ENCODE measurements at places on chromosomes 1 and 21.

DNA sequence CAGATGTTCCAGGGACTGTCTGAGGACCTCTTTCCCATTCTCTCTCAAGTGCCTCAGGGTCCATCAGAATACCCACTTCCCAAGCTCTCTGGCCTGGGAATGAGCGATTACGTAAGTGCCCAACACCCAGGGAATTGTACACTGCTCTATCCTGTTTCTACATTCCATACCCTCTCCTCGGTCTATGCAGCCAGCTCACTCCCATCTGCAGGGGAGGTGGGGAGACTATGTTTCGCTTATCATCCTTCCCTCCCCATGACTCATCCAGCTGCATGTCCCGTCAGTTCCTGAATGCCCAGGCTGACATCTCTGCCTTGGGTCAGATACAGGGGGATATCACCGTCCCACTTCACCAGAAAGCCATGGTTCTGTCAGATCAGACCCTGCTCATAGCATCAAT is 34.5 kb upstream of the CD1D start:
- DNase-seq, result no peak

DNA sequence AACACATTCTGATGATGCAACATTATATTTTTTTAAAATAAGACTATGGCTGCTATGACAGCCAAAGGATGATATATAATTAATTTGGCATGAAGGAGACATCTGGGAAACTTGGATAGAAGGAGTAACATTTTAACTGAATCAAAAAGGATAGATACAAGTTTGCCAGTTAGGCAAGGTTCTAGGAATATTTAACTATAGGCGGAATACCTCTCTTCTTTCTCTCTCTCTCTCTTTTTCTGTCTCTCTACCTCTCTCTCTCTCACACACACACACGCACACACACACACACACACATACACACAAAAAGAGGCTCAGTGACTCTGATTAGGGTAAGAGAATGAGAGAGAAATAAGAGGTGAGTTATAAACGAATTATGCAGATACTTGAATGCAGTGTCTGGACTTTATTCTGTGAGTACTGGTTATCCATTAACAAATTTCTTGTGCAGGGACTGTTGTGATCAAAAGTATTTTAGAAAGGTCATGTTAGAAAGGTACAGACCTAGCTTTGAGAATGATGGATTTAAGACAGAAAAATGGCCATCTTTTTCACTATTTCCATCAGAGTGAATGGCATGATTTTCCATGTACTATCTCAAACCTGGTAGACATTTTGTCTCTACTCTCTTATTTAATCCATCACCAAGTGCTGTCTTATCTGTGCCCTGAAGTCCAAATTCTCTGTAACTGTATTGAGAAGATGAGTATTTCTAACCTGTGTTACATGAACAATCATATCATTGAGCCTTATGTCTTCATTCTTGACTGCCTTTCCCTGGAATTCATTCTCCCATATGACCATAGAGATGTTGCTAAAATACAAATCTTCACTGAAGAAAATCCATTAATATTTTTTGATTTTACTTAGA is 1106.9 kb upstream of the ADGRL4 start:
- DNase-seq, result no peak

DNA sequence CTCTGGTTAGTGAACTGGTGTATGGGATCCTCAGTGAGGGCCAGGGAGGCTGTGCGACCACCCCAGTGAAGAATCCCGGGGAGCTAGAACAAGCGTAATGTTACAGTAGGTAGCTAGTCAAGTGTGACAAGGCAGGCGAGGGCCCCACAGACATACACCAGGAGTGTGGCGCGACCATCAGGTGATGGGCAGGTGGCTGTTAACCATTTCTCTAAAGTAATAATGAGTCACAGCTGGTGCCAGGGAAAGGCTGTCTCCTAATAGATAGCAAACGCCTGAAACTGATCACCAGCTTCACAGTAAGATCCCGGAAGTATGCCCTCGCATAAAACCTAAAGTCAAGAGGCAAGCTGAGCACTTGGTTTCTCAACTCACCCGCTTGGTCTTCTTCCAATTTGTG is 40.5 kb upstream of the TARBP1 start:
- DNase-seq, result no peak

GRCh38 chr1:182410620-182411273 is 10.3 kb upstream of the TEDDM1 start:
- DNase-seq, result no peak

DNA sequence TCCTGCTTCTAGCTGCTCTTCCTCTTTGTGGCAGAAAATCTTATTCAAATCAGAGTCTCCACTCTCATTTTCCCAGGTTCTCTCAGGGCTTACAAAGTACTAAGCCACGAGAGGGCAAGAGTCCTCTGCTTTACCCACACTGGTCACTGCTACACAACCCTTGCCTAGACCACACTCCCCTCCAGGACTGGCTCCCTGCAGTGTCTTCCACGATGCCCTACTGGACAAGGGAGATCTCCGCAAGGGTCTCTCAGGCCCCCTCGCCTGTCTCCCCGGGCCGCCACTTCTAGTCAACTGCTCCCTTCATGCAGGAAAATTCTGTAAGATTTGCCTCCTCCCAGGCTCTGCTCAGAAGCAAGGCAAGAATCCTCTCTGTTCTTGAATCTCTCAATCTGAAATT is 319.6 kb downstream of the RRAGC start:
- DNase-seq, result no peak

- no peak for DNase-seq
Observed at GRCh38 chr1:50562106-50562505, 138.9 kb upstream of the DMRTA2 start.

DNA sequence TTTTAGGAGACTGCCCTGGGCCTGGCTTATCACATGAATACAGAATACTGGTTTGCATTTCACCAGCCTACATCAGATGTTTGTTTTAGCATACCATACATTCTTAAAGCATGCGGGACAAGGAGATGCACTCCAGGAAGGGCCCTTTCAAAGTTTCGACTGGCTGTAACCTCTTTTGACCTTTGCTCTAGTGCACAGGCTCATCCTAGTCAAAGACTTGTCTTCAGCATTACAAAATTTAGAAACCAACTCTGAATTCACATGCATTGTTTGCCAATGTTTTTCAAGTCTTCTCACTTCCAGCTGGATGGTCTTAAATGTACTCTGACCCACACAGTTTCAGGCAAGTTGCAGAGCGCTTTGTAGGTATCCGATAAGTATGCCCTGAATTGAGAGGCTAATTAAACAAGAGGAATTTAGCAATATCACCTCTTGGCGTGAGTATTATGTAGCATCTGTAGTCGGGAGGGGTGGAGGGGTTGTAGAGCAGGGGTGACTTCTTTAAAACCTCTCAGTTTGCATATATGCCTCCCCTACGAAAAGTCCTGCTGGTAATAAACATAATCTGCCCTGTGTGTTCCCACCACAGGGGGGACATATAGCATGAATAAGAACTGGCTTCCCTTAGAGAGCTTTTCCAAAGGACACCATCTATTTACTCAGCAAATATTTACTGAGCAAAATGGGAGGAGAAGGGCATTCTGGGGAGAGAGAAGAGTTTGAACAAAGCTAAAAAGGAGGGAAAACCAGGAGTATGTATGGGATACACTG is 24.4 kb upstream of the AHCYL1 start:
- DNase-seq, result no peak

DNA sequence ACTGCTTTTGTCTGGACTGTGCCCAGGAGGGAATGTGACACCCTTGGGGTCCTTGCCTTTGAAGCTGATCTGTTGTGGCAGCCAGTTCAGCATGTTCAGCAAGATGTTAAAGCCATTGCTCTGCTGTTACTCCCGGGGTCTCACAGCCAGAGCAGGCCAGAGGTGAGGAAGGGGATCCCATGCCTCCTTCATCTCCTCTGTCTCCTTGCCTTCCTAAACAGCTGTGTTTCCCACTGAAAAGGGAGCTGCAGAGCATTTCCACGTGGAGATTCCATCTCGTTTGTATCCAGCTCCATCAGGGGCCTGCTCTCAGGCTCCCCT is 135.8 kb upstream of the COL6A1 start:
- DNase-seq, result no peak

DNA sequence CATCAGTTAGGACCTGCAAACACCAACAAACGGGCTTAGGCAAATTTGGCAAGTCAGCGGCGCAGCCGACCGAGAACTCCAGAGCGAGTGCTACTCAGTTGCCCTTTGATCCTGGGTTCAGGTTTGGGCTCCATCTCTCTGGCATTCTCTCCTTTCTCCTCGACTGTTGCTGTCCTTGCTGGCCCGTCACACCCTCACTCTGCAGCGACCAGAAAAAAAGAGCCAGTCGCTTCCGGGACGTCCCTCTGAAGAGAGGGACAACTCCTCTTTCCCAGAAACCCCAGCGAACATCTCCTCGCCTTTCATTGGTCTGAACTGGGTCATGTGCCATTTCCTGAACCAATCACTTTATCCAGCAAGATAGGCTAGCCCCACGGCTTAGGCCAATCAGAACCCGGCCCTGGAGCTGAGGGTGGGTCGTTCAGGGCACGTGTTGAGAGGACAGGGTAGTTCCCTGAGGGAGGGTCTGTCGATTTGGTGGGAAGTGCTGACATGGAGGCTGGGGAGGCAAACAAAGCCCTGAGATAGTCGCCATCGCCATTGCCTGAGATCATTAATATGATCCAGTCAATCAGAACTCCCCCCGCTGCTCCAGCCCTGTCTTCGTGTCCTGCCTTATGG is 113.7 kb downstream of the PTPRU start:
- DNase-seq, result no peak

GRCh38 chr1:10484521-10484920 is 9.8 kb downstream of the PEX14 start:
- DNase-seq, result no peak

DNA sequence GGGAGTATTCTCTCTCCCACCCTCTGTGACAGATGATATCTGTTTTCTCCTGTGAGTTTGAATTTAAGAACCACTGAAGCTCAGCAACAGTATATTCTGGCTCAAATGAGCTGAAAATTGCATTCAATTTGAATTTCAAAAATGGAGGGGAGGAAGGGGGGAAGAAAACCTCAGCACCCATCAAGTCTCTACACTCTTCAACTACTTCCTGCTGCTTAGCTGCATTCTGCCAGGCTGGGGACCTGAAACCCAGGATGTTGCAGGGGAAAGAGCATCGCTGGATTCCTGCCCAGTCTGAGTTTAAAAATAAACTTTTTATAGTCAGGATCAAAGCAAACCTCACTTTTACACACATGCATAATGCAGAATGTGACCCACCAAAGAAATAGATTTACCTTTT is 214.3 kb upstream of the ESRRG start:
- no peak for DNase-seq

DNA sequence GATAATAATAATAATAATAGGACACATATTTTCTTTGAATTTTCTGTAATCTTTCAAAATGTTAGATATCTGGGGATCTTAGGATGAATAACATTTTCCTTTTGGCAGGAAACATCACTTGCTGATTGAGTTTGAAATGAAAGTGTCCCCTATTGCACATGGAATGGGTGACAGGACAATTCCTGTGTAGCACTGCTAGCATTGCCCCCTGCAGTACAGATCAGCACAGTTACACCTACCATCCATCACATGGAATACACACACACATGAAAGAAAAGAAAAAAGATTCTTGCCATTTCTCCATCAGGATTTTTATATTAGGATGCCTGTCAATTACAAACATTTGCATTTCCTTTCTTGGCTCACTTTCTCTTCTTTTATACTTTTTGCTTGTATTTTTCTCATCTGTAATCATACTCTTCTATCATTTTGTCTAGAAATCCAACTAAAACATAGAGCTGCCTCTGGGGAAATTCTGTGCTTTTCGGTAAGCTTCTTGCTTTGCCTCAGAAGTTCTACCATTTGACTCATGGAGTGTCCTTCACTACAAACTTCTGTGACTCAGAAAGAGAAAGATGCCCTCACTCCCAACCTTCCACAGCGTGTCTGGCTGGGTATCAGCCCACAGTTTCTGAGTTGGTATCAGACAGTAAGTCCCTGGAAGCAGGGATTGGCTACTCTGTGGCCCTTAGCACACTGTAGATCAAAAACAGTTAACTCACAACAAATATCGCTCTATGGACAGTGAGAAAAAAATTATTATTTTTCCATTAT is 641.2 kb downstream of the PTPRC start:
- no peak for DNase-seq

- no peak for DNase-seq
Observed at GRCh38 chr1:60894130-60894529, 188.2 kb upstream of the NFIA start.

DNA sequence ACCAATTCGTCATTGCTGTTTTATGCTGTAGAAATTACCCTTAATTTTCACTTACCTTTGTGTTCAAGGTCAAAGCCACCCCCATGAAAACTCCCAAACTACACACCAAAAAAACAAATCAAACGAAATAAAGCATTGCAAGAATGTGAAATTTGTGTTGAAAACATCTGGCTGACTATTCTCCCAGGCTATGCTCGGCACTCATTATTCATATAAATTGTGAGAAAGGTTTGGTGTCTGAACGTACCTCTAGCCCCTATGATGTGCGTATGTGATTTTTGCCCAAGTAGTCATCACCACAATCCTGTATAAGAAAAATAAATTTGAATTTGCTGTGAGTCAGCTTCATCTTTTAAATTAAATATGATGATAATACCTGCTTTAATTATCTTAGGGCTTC is 34.9 kb downstream of the ADAMTS1 start:
- no peak for DNase-seq

GRCh38 chr1:196510451-196510850 is 97.8 kb downstream of the KCNT2 start:
- DNase-seq, result no peak

GRCh38 chr1:37509181-37509580 is 5.4 kb downstream of the MEAF6 start:
- no peak for DNase-seq

DNA sequence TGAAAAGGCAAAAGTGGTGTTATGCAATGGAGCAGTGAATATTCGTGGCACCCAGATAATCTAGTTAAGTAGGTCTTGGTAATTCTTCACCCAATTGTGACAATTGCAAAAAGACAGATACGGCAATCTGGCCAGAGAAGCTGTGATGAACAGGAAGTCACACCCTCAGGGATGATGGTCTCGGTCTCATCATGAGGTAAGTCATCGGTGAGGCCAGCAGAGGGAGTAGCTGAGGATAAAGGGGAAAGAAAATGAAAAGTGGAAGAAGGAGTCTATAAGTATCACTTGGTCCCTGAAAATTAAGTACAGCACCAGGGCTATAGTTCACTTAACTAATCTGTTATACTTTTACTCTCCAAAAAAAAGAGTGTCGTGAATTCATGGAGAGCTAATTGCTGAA is 258.8 kb upstream of the NCAM2 start:
- DNase-seq, result no peak

DNA sequence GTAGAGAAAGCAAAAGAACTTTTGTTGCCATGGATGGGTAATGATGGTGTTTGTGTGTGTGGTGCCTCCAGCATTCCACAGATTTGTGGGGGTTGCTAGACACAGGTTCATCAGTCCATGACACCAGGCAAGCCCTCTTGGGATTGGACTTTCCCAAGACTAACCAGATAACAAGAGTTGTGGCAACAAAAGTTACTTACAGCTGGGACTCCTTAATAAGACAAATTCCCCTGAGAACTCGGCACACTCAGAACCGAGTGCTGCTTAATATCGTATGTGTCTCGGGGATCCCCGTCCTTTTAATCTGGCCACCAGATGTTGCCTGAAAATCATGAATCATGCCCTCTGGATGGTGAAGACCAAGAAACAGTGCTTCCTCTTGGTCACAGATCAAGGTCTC is 193.3 kb downstream of the AJAP1 start:
- DNase-seq, result no peak

GRCh38 chr1:202579806-202580205 is 130.4 kb downstream of the SYT2 start:
- DNase-seq, result no peak
